GM23248 (cell line): ENCODE measurements at places on chromosomes 16 and 17. TPM values are rescaled to one million over a fixed set of nuclear protein-coding genes. Genes with fewer than 3 reads are reported as not detected.

GRCh38 chr17:1638624-1639300 lies 6.8 kb downstream of the SCARF1 start:
- DNase-seq, result no peak

The RNF135 gene
- total RNA-seq, result 16.7 and 21.2 TPM in 2 replicates

The TEKT1 gene
- total RNA-seq, result not detected in 2 replicates

- DNase-seq, result peak; percentile 10
These were observed 647 bp downstream of the PRSS8 start for GRCh38 chr16:31134625-31135534.

GRCh38 chr16:87050142-87050541 lies 267.1 kb downstream of the C16orf95 start:
- no peak for DNase-seq

DNA sequence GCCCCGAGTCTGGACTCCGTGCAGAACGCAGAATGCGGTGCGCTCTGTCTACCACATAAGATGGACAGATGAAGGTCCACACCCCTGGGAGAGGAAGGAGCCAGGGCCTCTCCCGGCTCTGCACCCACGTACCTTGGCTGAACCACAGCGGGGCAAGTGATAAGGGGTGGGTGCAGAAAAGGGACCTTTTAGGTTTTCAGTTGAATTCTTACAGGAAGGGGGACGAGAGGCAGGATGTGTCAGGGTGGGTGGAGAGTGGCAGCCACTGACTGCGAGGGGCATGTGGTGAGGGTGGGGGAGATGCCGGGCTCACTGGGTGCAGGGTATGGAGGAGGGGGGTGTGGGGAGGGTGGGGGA lies 372 bp downstream of the CD300A start:
- DNase-seq, result no peak

DNA sequence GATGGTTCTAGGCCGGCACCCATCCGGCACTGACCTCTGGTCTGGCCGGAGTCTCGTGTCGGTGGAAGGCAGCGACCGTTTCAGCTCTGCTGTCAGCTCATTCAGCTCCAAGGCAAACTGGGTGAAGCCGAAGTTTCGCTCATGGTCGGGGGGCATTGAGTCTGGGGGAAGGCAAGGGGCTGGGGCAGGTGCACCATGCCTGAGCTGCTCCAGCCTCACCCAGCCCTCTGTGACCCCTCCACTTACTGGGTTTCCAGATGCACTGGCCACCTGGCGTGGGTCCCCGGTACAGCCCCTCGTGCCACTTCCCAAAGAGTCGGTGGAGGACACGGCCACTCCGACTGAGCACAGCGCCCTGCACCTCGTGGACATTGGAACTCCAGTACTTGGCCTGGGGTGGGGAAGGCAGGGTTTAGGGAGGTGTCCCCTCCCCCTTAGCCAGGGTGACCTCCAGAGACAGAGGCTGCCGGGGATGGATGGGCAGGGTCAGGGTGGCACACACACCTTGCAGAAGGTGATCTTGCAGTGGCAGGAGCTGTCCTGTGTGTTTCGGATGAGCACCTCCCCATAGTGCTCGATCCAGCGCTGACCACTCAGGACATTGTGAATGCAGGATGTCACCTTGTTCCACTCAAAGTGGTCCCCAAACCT lies 12.6 kb downstream of the OSBPL7 start:
- no peak for DNase-seq

- no peak for DNase-seq
These were observed 20.1 kb upstream of the ALDH3A1 start for GRCh38 chr17:19768046-19768782.

GRCh38 chr16:68369697-68370580 lies 59.1 kb downstream of the PRMT7 start:
- DNase-seq, result no peak

DNA sequence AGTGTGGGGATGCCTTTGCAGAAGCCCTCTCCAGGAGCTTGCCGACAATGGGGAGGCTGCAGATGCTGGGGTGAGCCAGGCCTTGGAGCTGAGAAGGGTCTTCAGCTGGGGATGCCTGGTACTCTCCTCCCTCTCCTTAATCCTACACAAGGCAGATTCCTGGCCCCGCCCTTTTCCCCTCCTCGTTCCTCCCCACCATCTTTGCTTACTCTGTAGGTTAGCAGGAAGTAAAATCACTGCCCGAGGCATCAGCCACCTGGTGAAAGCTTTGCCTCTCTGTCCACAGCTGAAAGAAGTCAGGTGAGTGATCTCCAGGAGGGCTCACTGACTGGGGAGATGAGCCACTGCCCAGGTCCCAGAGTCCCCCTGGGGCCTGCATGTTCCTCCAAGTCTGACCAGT lies 38.7 kb downstream of the NLRC5 start:
- no peak for DNase-seq

The CMTM2 gene
- not detected in 2 replicates for total RNA-seq

DNA sequence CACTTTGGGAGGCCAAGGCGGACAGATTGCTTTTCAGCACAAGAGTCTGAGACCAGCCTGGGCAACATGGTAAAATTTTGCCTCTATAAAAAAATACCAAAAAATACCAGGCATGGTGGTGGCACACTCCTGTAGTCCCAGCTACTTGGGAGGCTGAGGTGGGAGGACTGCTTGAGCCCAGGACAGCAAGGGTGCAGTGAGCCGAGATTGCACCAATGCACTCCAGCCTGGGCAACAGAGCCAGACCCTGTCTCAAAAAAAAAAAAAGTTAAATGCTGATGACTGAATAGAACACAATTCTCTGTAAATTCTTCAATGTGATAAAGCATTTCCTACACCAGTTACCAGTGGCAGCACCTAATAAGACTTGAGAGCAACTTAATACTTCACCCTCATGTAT lies 65.7 kb downstream of the KANSL1 start:
- DNase-seq, result no peak

The ACSM2A gene
- not detected in 2 replicates for total RNA-seq

The NOG gene
- total RNA-seq, result 6.7 TPM in 2 replicates

DNA sequence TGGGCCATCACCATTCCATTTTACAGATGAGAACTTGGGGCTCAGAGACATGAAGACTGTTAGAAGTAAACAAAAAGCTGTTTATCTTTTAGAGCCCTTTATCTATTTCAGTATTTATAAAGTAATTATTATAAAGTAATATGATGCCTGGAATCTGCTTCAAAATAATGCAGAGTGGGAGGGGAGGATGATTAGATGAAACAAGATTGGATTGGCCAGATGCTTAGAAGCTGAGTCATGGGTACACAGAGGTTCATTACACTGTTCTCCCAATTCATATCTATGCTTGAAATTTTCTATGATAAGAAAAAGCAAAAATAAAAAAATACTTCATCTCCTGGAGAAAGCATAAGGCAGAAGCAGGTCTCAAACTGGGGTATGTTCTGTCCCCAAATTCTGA lies 29.4 kb downstream of the TOM1L2 start:
- DNase-seq, result peak; percentile 56

The OR3A2 gene
- total RNA-seq, result not detected in 2 replicates

DNA sequence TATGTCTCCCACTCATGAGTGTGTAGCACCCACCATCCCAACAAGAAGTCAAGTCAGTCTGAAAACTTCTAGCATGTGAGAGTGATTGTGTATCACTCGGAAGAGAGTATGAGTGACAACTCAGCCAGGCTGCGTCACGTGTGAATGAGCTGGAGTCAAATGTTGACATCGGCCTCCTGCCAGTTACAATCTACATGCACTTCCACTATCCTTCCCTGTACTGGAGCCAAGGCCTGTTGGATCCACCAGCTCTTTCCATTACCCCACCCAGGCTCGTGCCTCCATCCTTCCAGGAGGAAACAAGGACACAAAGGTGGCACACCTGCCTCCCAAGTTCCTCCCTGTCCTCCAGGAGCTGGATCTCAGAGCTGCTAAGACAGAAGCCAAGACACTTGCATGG lies 64.5 kb downstream of the ASIC2 start:
- DNase-seq, result no peak

DNA sequence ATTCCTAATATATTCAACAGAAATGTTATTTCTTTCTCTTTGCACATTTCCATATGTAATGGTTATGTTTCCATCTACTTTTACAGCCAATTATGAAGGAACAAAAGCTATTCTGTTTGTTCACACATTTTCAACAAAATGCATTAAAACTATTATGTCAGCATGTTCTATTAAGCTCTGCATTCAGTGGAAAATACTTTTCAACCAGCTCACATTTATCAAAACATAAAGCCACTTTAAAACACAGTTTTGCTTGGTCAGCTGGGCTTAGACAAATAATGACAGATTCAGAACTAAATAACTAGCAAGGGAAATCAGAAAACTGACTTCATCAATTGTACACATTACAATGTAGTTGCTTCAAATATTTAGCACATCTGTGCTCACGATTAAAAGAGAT lies 6.9 kb downstream of the SALL1 start:
- no peak for DNase-seq

The KRT27 gene
- not detected in 2 replicates for total RNA-seq

The KRT20 gene
- total RNA-seq, result not detected in 2 replicates

- no peak for DNase-seq
These were observed 46.0 kb downstream of the YWHAE start for GRCh38 chr17:1354030-1354429.

The EFCAB3 gene
- not detected in 2 replicates for total RNA-seq

The MPO gene
- 0.38 TPM in 1 of 2 replicates, not detected in the other for total RNA-seq

The ABCC1 gene
- 25.5 and 28.6 TPM in 2 replicates for total RNA-seq

DNA sequence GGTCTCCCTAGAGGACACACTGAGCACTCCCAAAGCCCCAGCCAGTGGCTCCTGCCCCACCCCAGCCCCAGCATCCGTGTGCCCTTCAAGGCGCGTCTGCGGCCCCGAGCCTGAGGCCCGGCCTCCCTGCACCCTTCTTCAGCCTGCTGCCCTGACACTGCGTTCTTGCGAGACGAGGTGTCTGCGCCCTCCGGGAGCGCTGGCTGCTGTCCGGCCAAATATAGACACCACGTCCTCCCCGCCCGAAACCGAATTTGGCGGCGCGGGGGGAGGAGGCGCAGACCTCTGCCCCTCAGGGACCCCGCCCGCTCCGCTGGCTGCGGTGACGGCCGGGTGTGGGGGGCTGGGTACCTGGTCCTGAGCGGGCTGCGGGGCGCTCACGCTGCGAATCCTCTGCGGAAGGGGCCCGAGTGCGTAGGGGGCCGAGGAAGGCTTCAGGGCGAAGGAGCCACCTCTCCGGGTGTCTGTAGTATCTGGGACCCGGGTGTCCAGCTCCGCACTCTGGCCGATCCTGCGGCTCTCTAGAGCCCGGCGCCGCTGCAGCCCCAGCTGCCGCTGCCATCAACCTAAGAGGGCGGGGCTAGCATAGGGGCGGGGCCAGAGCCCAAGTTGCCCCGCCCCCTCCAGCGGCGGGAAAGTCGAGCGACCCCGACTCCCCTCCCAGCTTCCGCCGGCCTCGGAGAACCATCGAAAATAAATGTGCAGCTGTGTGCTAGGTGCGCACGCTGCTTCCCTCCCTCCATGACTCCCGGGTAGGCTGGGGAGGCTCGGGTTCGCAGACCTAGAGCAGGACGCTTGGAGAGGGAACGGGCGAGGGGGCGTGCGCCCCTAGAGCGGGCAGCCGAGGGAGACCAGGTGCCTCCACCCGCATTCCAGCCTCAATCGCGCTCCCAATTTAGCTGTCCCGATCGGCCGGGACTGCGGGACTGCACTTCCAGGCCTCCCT lies at the start of gene CORO6:
TSS of gene CORO6 (minus strand) at position 576 of the 946 bp plus-strand sequence. CDS start 1,491 bp downstream, outside the sequence.
- DNase-seq, result peak; percentile 78

DNA sequence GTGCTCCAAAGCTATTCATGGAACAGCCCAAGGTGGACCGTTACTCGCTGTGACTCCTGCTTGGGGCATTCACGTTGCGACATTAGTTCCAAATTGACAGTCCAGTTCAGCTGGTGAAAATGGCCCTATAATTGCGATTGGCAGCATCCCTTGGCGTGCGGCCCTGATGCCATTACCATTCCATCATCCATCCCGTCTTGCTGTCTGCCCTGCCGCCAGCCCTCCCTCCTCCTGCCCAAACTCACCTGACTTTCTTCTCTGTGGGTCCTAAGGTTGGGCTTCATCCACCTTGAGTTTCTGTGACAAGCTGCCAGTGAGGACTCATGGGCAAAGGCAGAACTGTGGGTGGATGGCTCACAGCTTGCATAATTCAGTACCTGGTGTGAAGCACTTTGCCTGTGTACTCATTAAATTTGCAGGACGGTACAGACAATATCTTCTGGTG lies 104.6 kb downstream of the RPTOR start:
- DNase-seq, result peak; percentile 32

DNA sequence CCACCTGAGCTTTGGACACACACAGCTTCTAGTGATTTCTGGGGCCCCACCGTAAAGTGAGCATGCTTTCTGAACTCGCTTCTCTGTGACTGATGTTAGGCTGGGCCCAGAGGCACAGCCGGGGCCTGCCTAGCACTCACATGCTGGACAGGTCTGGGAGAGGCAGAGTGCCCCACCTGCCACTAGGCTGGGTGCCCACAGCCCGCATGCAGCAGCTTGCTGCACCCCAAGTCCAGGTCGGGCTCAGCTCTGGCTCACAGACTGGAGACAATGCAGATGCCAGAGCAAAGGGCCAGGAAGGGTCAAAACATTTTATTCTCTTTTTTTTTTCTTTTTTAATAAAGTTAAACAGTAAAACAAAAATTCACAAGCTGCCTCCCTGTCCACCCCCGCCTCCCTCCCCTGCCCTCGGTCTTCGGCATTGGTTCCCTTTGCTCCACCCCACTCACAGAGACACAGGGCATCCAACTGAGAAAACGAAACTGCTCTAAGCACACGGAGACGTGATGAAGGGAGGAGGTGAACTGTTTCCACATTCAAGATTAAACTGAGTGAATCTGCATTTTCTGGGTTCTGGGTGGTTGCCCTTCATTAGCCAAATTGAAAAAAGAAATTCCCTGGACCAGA lies 9.7 kb downstream of the CNP start:
- DNase-seq, result peak; percentile 73

- no peak for DNase-seq
These were observed 401.6 kb upstream of the CDH11 start for GRCh38 chr16:65523283-65523944.

DNA sequence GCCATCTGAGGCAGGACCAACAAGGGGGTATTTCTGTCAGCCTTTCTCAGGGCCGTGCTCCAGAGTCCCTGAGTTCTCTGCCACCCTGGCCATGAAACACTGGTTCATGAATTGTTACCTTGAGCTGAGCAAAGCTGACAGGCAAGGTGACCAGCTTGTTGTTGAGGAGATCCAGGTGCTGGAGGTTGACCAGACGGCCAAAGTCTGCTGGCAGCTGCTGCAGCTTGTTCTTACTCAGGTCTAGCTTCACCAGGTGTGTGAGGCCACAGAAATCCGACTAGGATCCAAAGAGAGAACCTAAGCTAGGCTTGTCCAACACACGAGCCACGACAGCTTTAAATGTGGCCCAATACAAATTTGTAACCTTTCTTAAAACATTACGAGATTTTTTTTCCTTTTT lies 4.7 kb downstream of the LRRC59 start:
- DNase-seq, result no peak

- peak; percentile 35 for DNase-seq
These were observed 850 bp upstream of the PNMT start for GRCh38 chr17:39667262-39667944.

DNA sequence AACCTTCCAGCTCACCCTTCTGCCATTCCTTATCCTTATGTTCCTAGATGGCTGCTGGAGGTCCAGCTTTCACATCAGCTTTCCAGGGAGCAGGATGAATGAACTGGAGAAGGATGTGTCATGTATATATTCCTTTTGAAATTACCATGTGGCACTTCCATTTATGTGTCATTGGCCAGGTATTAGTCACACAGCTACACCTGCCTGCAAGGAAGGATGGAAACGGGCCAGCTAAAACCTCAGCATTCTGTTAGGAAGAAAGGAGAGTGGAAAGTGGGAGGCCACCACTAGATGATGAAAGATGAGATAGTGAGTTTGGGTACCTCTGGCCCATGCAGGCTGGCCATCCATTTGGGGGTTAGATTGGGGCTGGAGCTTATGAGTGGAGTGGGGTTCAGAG lies 67.5 kb downstream of the KSR1 start:
- DNase-seq, result no peak

The SOX15 gene
- 3.9 TPM in 1 of 2 replicates, not detected in the other for total RNA-seq

- DNase-seq, result no peak
These were observed 137.8 kb upstream of the CIBAR2 start for GRCh38 chr16:85250147-85250463.

GRCh38 chr16:21126518-21126917 lies 24.1 kb downstream of the DNAH3 start:
- DNase-seq, result no peak
